ENCODE measurements at places on chromosomes 13 and 19. TPM values are rescaled to one million over a fixed set of nuclear protein-coding genes. Genes with fewer than 3 reads are reported as not detected.

Gene KIR3DL2
- total RNA-seq: not detected

Gene MCEMP1
- not detected for total RNA-seq

Gene FXYD1
- not detected for total RNA-seq

Gene NLRP4
- not detected for total RNA-seq

Gene MAP4K1
- total RNA-seq: not detected

Gene LYPD3
- under 0.01 TPM for total RNA-seq

Gene TTYH1
- not detected for total RNA-seq

All from bladder microvascular endothelial cell (primary cell).